ENCODE measurements at places on chromosomes 7 and 10.

DNA sequence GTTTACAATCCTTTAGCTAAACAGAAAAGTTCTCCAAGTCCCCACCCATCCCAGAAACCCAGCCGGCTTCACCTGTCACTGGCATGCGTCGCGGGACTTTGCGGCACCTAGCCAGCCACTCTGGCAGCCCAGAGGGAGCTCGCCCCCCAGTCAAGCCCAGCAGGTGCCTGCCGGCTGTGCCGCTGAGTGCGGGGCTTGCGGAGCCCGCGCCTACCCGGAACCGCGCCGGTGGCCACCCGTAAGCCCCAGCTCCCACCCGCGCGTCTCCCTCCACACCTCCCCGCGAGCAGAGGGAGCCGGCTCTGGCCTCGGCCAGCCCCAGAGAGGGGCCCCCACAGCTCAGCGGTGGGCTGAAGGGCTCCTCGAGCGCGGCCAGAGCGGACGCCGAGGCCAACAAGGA is 446.1 kb downstream of the GRM8 start:
- DNase-seq: no peak

- DNase-seq: peak; percentile 57
Observed at GRCh38 chr10:71547876-71548846, 151.4 kb downstream of the CDH23 start.

GRCh38 chr7:91249506-91250233 is 14.6 kb upstream of the FZD1 start:
- DNase-seq: no peak

GRCh38 chr7:138606236-138606635 is 94.9 kb downstream of the SVOPL start:
- DNase-seq: no peak

DNA sequence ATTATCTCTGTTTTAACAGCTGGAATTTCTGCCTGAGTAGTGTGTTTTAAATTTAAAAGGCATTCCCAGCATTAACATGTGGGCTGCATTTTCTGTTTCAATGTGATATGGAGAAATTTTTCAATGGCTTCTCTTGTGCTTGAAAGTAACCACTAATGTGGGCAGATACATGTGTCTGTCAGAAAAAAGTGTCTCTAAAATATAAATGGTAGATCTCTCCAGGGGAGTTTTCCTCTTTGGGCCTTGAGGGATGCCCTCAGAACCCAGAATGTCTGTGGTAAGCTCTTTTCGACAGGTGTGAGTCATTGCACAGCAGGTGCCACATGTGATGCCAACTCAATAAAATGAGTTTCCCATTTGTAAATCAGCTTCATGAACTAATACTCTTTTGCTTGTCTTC is 221.1 kb downstream of the SEMA3E start:
- DNase-seq: no peak

DNA sequence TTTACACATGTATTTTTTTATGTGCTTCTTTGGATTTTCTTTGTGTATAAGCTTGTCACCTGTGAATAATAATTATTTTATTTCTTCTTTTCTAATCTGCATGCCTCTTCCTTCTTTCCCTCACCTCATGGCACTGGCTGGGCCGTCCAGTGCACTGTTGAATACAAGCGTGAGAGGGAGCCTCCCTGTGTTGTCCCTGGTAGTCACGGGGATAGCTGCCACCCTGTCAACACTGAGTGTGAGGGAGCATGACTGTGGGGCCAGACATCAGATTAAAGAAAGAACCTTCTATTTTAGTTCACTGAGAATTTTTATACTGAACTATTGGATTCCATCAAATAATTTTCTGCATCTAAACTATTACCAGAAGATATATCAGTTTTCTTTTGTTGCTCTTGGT is 187.9 kb downstream of the CDC14C start:
- no peak for DNase-seq

- DNase-seq: no peak
Observed at GRCh38 chr10:30186371-30186875, 127.0 kb upstream of the JCAD start.

DNA sequence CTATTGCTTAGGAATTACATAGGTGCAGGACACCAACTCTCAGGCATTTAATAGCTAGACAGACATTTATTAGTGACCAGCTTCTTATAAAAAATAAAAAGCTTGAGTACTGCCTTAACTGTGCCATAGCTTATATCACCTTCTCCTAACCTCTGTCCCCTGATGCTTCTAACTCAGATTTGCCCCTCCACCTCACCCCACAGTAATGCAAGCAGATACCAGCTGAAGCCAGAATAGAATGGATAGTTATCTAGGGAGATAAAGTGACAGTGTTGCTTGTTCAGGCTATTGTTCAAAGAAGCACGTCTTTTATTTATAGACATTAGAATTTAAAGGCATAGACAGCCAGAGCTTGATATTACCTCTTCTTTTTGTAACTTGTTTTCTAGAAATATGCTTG is 99.6 kb upstream of the GLCCI1 start:
- DNase-seq: no peak

DNA sequence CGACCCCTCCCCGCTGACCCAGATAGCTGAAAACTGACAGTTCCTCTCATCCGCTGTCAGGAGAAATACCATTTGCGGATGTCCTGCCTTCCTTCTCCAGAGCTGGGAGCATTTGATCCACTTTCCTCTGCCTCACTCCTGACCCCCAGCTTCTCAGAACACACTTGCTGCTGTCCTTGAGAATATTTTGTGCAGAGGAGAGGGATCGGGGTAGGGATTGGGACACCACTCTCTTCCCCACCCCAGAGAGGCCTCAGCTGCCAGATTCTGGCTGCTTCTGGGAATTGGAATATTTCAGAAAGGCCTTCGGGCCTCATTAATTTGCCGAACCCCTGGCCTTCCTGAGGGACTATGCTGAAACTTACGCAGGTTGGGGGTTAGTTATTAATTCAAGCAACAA is 97.0 kb downstream of the C10orf105 start:
- no peak for DNase-seq

DNA sequence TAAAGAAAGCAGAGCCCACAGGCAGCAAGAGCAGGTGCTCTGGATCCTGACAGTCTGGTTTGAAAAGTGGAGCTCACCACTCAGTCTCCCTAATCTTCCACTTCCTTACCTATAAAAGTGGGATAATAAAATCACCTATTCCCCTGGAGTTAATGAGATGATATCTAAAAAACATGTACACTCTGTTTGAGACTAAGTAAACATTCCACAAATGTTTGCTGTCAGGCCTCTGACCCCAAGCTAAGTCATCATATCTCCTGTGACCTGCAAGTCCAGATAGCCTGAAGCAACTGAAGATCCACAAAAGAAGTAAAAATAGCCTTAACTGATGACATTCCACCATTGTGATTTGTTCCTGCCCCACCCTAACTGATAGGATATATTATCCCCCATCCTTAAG is 1324.5 kb downstream of the XPNPEP1 start:
- DNase-seq: no peak

GRCh38 chr7:87624628-87625027 is 3.6 kb upstream of the RUNDC3B start:
- no peak for DNase-seq

GRCh38 chr7:130914554-130915294 is 180.7 kb upstream of the KLF14 start:
- no peak for DNase-seq

- no peak for DNase-seq
Observed at GRCh38 chr7:17832820-17833355, 107.4 kb downstream of the SNX13 start.

- DNase-seq: no peak
Observed at GRCh38 chr10:27826369-27826768, 80.8 kb upstream of the MKX start.

DNA sequence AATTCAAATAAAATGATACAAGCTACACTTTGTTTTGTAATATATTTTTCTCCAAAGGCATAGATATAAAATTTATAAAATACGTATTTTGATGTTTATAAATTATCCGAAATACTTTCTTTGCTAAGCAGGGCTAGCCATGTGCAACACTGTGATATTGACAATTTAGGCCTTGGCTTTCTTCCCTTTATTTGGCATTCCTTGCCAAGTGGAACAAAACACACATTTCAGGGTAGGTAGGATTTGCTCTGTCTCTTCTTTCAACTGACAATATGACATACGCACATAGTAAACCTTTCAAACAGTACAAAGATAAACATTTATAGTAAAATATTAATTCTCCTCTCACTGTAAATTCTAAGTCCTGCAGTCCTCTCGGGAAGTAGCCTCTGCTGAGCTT is 103.3 kb upstream of the POT1 start:
- DNase-seq: no peak

DNA sequence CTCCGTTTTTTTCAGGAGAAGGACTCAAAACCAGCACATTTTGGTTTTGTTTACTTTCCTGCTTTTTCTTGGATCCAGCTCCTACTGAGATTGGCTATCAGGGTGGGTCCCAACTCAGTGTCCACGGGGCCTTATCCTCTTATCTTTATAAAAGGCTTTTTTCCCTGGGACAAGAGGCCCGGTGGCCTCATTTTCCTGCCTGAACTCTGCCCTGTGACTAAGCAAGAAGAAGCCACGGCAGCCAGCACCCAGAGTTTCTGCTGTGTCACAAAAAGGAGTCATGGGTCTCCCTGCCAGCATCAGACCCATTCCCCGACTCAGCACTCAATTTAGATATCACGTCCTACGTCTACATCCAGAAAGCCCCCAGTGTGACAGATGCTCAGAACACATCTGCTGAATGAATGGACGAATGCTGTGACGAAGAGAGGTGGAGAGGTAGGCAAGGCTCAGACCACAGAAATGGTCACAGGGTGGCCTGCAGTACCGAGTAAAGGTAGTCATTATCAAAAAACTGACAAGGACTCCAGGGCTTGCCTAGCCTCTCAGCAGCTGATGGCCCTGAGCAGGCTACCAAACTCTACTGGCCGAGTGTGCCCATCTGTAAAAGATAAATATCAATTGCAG is 16.7 kb downstream of the DLG5 start:
- DNase-seq: no peak

GRCh38 chr7:50792342-50793119 is 9.8 kb upstream of the GRB10 start:
- DNase-seq: no peak

GRCh38 chr10:110207011-110207804 is at the start of gene MXI1:
TSS of gene MXI1 (plus strand) at chr10:110207605. CDS start at chr10:110207809, 204 bp downstream.
- peak; percentile 78 for DNase-seq

GRCh38 chr10:110792476-110793125 is 79.1 kb upstream of the PDCD4 start:
- DNase-seq: no peak

GRCh38 chr7:137976696-137977095 is 25.2 kb downstream of the CREB3L2 start:
- DNase-seq: no peak

DNA sequence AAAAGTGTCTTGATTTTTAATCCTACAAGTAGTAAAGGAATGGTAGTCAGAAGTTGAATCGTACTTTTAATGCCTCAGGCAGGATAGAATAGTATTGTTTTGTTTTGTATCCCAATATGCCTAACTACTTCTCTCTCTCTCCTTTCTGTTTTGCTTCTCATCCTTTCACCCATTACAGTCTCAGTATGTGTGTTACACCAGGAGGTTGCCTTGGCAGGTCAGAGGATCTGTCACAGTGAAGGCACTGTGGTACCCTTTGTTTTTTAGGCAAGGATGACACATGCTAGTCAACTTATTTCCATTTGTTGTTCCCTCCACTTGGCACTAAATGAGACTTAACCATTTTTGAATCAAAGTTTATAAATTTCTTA is 94.4 kb downstream of the MAPK8 start:
- peak; percentile 6 for DNase-seq

DNA sequence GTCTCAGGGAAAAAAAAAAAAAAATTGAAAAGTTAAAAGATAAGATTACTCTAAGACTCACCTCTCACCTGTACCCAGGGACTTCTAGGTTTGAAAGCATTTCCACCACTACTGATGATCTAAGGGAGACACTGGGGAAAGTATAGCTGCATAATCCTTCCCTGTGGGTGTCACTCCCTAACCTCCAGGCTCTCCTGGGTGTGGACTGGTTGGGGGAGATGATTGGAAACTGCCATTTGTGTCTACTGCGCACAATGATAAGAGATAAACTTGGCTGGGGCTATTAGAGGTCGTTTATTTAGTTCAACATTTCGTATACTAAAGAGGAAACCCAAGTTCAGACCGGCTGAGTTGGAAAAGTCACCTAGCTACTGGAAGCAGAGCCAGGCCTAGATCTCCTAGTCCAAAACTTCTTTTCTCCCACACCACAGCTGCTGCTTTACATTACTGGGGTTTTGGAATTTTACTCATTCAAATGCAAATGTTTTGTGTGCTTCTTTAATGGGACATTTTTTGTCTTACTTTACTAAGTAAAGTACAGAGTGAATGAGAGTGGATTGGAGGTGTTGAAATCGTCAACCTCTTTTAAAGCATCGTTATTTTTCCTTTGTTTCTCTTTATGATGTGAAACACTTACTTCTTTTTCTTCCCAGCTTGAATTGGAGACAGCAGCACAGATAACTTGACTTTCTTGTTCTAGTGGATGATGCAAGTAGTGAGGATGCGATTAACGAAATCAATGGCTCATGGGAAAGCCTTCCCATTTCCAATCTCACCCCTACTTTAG is 22.3 kb upstream of the SEC61G start:
- DNase-seq: no peak

DNA sequence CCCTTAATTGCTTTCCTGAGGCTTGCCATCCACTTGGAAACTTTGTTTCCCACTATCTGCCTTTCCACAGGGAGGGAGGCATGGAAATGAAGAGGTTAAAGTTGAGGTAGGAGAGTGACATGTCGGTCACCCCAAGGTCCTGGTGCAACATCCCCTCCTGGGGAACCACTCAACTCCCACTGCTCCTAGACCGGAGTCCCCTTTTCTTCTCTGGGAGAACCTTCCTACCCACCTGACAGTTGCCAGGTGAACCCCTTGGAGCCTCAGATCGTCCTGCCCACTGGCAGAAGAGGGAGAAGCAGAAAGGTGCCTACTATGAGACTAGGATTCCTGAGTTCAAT is 21.7 kb downstream of the IMPDH1 start:
- DNase-seq: no peak

DNA sequence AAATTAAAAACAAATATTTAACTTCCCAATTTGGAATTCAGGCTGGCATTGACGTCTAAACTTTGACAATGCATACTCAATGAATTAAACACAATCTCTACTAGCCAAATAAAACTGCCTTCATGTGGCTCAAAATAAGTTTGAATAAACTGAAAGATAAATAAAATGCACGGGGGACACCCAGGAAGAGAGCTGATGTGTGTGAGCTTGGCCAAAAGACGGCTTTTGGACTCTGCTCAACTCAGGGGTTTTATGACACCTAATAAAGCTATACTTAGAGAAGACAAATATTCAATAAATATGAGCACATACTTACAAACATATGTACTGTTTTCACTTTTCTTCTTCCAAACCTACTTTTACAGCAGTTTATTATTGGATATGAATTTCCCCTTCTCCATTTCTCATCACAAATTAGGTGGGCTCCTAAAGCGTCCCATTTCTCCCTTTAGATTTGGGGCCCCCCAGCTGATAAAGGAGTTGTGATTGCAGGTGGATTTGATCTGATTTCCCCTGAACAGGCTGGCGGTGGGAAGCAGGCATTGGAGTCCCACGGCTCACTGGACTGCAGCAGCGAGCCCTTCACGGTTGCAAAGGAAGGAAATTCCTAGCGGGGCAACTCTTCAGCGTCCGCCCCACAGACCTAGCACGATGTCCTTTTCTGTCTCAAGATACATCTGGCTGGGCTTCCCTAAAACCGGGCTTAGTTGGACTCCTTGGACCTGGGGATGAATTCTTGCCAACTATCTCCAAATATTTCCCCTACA is 79.6 kb downstream of the INSIG1 start:
- DNase-seq: no peak

- DNase-seq: no peak
Observed at GRCh38 chr7:151924001-151924400, 32.2 kb upstream of the GALNTL5 start.

GRCh38 chr10:63320683-63321082 is 145.1 kb downstream of the JMJD1C start:
- no peak for DNase-seq

- DNase-seq: no peak
Observed at GRCh38 chr7:79320741-79321473, 132.6 kb downstream of the MAGI2 start.

All from activated CD4-positive, alpha-beta T cell treated with anti-CD3 and anti-CD28 coated beads, Interleukin-10, Interleukin-2, amounts not matched to agents 100 ng/mL and 50 ng/mL, durations not matched to agents 16 hours and 8 hours (primary cell).